ENCODE measurements at places on chromosomes 16 and 17. TPM values are rescaled to one million over a fixed set of nuclear protein-coding genes. Genes with fewer than 3 reads are reported as not detected.

XYLT2 gene
- total RNA-seq, result 37.9 TPM

DNA sequence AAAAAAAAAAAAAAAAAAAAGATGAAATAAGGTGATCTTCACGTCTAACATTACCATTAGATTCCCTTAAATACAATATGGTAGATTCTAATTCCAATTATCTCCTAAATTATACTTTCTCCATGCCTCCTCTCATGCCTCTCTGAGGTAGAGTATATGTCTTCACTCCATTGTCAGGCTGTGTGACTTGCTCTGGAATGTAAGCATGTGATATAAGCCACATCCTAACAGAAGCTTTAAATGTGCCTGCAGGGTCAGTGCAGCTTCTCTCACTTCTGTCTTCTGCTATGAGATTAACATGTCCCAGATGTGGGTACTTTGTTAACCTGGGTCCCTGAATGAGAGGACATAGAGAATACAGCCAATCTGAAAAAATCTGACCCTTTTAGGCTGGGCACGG, 32.6 kb downstream of the MED13 start:
- H3K27me3 ChIP-seq, result no peaks in the 10 kb centered on the region
- no peak overlapping the region for H3K4me3 ChIP-seq
- DNase-seq, result no peak
- peak overlapping the region; percentile 39 for H3K27ac ChIP-seq

- peaks cover 21% of the 10 kb centered on the region for H3K4me1 ChIP-seq
- DNase-seq, result no peak
- no peak overlapping the region for H3K4me3 ChIP-seq
Observed at GRCh38 chr17:79655672-79656290, 44.9 kb upstream of the RBFOX3 start.

DNA sequence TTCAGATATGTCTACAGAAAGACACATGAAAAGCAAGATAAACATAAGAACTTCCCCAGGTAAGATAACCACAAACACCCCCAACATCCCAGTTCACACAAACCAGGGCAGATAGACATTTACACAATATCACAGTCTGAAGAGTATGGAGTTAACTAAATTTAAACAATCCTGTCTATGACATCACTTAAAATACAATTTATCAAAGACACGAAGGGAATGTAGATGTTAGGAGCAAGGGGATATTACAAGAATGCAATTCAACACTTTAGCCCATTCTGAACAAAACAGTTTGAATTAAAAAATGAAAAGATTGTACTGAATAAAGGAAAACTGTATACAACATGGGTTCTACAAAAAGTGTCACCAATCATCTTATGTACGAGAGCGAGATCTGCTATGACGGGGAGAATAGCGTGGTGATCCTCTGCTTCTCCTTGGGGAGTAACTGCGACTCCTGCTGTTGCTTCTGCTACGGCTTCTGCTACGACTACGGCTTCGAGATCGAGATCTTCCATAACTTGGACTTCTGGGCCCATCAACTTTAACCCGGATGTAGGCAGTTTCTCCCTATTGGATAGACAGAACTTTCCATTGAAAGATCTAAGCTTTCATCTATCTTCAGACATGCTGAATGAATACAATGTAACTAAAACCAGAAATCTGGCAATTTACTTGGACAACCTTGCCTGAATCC, 1.9 kb downstream of the SRSF1 start:
- H3K4me3 ChIP-seq, result peak overlapping the region; percentile 100
- H3K27ac ChIP-seq, result peak overlapping the region; percentile 100
- H3K27me3 ChIP-seq, result no peaks in the 10 kb centered on the region
- no peak for DNase-seq
- peaks cover 49% of the 10 kb centered on the region for H3K4me1 ChIP-seq

CA5A gene
- total RNA-seq, result not detected

DNA sequence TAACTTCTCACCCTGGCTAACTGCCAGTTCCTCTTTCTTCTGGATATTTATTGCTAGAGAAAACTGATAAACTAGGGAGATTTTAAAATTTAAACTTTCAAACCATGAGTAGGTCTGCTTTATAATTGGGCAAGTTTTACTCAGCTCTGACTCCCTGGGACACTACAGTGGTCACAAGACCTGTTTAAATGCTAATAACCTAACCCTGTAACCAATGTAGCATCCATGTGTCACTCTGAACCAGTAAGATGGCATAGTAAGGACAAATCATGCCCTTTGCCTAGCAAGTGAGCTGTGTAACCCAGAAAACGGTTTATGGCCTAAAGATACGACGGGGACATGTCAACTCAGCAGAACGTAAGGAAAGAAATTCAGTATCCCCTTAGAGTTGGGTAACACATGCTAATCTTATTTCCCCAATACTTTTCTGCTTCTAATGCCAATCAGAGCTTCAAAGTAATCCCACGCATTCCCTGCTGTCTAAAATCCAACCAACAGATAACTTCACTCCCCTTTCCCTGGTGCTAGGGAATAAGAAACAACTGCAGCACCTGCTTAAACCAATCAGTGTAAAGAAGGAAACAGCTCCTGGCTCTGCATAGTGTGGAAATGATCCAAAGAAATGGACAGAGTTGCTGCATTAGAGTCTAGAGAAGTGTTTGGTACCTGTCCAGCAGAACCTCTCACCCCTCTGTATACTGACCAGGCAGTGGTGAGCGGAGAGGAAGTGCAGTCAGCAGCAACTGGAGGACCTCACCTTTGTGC, 85.7 kb downstream of the NCOR1 start:
- no peaks in the 10 kb centered on the region for H3K4me1 ChIP-seq
- DNase-seq, result no peak

USP43 gene
- 8.6 TPM for total RNA-seq

Data from WTC11 (cell line).